Stimulated activated CD4-positive, alpha-beta T cell treated with anti-CD3 and anti-CD28 coated beads, Interleukin-1b, Interleukin-23, amount 100 ng/mL, for 1 hour (primary cell): ENCODE measurements at places on chromosomes 4 and X.

DNA sequence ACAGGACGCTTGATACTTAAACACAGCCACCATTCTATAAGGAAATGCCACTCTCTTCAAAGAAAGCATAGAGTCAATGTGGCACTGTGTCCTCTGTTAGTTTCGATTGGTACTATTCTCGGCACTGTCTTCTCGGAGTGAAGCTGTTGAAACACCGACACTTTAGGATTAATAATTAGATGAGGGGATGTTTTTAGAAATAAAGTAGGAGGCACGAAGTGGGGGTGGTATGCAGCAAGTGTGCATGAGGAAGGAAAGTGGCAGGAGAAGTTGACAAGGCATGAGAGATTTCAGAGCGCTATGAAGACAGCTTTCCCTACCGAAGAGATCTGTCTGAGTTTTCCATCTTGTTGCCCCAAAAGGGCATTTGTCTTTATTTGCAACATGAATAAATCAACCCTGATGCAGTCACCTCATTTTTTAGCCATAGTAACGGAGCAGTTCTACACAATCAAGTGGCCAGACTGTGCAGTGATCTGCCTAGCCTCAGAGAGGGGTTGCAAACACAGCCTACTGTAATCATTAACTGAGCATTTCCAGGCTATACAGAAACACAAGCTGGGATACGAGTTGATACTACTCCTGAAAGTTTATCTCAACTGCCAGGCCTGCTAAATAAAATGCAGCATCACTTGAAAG lies 8.3 kb downstream of the GPRIN3 start:
- no peak for DNase-seq

- DNase-seq: no peak
Observed at GRCh38 chr4:94545296-94545695, 93.6 kb downstream of the PDLIM5 start.

GRCh38 chr4:1890979-1891570 lies 19.9 kb downstream of the NSD2 start:
- no peak for DNase-seq

DNA sequence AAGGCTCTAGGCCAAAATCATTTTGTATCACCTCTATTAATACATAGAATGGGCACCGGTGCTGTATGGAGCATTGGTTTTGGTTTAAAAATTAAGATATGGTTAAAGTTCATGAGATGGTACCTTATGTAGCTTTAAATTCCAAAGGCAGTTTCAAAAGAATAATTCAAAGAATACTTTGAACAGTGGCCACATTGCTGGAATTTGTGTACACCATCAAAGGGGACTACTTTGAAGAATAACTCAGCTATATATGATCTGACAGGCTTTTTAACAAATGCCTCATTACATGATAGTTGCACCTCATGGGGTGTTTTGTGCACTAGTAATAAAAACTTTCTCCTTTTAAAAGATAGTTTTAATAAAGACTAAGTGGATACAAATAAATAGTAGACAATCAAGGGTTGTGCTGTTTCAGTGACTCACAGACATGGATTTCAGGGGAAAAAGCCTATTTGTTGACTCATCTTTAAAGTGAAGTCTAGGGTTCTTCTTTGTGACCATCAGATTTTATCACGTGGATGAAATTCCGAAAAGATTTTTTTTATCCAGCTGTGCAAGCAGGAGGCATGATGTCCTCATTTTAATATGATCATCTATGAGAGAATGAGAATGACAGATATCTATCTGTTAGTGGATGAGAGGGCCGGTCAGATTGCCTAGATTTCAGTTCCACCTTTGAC lies 12.8 kb downstream of the MTM1 start:
- DNase-seq: no peak

- no peak for DNase-seq
Observed at GRCh38 chr4:52368895-52369294, 290.2 kb downstream of the USP46 start.

- peak; percentile 21 for DNase-seq
Observed at GRCh38 chr4:1345903-1346780, 866 bp upstream of the UVSSA start.

- DNase-seq: no peak
Observed at GRCh38 chr4:91298156-91298700, 1005.5 kb upstream of the GRID2 start.

- no peak for DNase-seq
Observed at GRCh38 chr4:185536411-185536709, 1.1 kb upstream of the PDLIM3 start.
